Activated CD4-positive, alpha-beta T cell treated with anti-CD3 and anti-CD28 coated beads, Interleukin-2, amount 50 U/mL, for 48 hours (primary cell): ENCODE measurements at places on chromosomes 2 and 18.

DNA sequence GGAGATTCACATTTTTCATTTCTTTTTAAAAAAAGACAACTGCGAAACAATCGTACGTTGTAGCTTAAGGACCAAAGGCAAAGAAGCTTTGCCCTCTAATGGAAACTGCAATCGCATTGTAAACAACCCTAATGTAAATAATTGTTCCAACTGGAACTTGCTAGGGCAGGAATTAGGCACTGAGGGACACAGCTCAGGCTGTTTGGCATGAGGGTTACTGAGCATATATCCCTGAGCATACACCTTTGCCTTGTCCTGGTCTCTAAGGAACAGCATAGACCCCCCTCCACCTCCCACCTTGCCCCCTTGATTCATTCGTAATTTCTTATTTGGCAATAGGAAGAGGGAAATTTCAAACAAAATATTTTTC is 396.4 kb downstream of the LNPK start:
- no peak for DNase-seq

- no peak for DNase-seq
Observed at GRCh38 chr18:25373432-25374179, 21.6 kb upstream of the ZNF521 start.

- DNase-seq, result no peak
Observed at GRCh38 chr18:55421308-55421614, 166.7 kb downstream of the TCF4 start.

DNA sequence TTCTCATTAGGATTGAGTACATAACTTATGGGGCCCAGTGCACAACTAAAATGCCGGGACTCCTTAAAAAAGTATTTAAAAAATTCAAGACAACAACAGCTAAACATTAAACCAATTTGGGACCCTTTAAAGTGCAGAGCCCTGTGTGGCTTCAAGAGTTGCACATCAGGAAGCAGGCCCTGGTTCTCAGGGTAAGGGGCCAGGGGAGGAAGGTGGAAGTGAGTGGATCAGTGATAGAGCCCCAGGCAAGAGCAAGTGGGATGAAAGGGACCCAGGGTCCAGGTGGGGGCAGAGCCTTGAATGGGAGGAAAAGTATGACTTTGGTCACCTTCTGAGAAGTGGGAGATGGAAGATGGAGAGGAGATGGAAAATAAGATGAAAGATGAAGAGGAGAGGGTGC is 2.3 kb upstream of the FHOD3 start:
- DNase-seq, result no peak

DNA sequence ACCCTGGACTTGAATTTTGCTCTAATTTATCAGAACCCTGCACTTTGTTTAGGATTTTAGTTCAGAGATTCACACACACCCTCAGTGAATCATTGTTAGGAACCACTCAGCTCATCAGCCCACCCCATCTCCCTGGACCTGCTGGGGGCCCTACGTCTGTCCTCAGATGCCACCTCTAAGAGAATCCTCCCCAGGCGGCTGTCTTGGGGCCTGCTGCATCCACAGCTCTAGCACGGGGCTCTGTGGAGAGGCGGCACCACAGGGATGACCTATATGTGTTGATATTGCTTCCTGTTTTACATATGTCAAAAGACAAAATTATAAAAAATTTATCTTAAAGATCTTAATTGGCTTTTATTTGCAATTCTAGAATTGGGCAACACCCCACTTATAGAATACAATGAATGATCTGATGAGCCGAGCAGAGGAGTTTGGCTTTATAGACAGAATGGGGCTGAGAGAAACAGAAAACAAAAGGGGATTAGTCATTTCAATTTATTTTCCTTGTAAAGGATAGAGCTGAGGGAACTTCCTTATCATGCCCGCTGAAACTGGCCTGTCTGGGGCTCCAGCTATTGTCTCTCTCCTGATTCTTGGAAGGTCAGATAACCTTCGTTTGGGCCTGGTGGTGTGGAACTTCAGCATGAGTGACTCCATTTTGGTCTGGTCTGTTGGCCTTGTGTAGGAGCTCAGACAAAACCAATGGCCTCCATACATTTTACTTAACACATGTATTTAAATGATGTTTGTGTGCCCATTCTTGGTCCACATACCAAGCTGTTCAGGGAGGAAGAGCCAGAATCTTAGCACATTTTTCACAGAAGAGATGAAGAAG is 1.4 kb downstream of the MYO7B start:
- no peak for DNase-seq

DNA sequence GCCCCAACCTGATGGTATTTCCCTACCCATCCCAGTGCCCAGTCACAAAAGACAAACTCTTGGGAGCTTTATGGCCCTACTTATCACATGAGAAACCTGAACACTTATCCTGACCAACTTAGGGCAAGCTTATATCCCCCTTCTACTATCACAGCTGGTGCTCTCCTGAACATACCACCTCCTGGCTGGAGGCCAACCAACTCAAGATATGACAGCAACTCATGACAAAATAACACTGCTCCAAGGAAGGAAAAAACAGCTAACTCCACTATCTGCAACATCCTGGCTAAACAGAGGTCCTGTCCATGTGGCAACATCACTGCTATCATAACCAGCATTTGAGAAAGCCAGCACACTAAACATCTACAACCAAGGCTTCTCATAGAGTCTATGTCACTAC is 20.9 kb upstream of the CLASP1 start:
- no peak for DNase-seq

- no peak for DNase-seq
Observed at GRCh38 chr18:51578406-51578980, 381.0 kb upstream of the MEX3C start.

- DNase-seq, result no peak
Observed at GRCh38 chr18:45218436-45218835, 396.8 kb upstream of the SLC14A2 start.
